Activated T-cell treated with anti-CD3 and anti-CD28 coated beads for 48 hours (primary cell): ENCODE measurements at places on chromosomes 4 and X.

DNA sequence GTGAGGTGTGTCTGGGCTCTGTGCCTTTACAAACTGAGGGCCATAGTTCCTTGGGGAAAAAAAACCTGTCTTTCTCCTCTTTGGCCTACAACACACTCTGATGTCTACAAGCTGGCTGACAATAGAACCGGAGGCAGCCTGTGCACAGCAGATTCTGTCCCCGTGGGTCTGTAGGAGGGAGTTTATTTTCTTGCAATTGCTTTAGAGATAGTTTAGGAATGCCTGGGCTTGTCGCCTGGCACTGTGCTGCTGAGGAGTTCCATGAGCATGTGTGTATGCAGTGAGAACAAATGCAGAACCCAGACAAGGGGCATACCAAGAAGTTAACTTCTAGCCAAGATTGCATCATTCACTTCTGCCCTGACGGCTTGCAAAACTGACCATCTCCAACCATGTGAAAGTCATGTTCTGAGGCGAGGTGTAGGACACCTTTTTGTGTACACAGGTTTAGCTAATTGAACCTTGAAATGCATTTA lies 54.1 kb downstream of the CCNI start:
- DNase-seq: no peak

DNA sequence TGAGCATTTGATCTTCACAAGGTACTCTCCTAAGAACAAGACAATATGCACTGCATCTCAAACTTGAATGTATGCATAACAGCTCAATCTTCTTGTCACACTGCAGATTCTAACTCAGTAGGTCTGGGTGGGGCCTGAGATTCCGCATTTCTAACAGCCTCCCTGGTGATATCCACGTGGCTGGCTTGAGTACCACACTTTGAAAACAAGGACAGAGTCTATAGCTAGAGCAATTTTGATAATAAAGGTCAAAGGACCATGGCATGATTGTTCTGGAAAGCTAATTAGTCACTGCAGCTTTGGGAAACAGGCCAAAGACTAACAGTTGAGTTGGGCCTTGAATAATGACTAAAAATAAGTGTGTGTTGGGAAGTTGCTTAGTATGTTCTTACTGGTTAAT lies 213.3 kb downstream of the GBA3 start:
- DNase-seq: no peak

DNA sequence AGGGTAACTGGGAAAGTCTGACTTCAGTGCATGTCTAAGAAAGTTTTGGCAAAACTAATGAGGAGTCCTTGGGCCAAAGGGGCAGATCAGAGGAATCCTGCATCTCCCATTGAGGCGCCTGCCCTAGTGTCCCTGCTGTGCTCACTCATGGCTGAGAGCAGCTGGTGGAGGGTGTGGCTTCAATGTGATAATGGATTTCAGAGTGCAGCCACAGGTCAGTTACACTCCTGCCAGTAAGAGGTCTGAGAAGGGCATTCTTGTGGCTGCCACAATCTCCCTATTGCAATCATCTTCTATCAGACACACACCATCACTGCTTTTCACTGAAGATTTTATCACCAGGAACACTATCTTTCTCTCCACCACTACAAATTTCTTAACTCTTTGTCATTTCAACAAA lies 457.1 kb downstream of the MID1IP1 start:
- DNase-seq: no peak

GRCh38 chr4:8837181-8837841 lies 34.3 kb downstream of the HMX1 start:
- no peak for DNase-seq

DNA sequence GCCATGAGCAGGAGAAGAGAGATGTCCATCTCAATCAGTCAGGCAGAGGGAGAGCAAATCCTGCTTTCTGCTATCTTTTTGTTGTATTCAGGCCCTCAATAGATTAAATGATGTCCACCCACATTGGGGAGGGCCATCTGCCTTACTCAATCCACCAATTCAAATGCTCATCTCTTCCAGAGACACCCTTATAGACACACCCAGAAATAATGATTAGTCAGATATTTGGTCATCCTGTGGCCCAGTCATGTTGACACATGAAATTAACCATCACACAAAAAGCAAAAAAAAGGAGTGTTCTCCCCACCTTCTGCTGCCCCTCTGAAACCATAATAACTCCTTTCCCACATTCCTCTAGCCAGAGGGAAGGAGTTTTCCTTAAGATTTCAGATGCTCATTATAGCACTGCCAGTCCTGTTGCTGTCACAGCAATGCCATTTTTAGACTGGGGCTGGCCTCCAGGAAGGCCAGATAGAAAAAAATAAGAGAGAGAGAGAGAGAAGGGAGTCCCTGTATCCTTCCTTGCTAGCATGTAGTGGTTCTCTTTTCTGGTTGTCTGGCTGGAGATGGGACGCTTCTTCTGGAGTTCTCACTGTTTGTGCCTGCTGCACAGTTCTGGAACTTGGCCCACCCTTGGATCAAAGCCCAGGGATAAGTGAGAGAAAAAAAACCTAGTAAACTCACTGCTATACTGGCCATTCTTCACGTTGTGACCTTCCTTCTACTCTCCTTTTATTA lies 177.7 kb downstream of the RBM46 start:
- no peak for DNase-seq

DNA sequence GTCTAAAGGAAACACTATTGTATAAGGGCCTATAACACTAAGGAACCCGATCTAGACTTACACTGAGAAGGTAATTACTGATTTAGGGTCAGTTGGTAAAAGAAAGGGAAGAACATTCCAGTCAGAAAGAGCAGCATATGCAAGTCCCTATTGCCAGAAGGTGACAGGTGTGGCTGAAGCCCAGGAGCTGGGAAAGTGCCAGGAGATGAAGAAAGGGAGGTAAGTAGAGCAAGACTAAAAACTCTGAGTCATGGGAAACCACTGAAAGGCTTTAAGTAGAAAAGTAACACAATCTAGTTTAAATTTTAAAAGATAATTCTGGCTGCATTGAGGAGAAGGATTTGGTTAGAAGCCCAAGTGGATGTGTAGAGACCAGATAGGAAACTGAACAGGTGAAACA lies 77.7 kb upstream of the INTU start:
- no peak for DNase-seq

- no peak for DNase-seq
Observed at GRCh38 chrX:102650903-102651241, 411 bp upstream of the GPRASP1 start.

- DNase-seq: no peak
Observed at GRCh38 chrX:103932133-103932532, 30.3 kb upstream of the TMSB15B start.

DNA sequence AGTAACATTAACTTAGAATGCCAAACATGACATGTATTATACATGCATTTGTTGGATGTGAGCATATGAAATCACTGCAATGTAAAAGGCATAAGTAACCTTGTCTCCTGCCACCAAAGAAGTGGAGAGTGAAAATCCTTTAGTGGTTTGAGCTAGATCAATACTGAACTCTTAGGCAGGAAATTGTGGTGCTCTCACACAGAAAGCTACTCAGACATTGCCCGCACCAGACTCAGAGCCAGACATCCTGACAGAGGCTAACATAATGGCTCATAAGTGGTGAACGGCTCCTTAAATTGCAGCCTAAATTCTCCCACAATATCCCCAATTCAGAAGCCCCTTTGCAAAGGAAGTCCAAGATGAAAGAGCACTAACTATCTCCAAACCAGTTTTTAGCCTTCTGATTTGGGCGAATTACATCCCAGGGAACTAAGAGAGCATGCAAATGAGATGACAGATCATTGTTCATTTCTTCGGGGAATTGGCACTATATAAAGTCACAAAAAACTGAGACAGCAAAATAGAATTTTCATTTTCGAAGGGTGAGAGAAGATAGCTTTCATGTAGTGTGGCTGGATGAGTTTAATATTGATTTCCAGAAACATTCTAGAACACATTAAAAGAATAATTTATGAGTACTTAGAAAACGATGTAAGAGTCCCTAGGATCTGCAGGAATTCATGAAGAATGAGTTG lies 233.6 kb upstream of the RPS6KA3 start:
- DNase-seq: no peak

GRCh38 chrX:81957900-81958545 lies 756.1 kb downstream of the SH3BGRL start:
- no peak for DNase-seq

- DNase-seq: no peak
Observed at GRCh38 chrX:15465347-15465746, 27.8 kb downstream of the PIR start.

DNA sequence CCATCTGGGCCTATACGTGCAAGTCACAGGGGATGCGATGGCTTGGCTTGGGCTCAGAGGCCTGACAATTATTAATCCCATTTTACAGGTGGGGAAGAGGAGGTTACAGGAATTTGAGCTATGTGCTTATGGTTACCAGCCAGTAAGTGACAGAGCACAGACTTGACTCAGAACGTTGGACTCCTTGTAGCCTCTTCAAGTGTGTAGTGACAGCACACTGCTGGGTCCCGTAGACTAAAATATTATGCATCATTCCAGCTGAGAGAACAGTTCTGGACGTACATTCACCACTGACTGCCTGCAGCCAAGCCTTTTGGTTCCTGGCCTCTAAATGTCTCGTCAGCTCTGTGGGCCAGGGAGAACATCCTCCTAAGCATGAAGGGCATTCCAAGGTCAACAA lies 314.5 kb downstream of the GPAT3 start:
- DNase-seq: no peak

DNA sequence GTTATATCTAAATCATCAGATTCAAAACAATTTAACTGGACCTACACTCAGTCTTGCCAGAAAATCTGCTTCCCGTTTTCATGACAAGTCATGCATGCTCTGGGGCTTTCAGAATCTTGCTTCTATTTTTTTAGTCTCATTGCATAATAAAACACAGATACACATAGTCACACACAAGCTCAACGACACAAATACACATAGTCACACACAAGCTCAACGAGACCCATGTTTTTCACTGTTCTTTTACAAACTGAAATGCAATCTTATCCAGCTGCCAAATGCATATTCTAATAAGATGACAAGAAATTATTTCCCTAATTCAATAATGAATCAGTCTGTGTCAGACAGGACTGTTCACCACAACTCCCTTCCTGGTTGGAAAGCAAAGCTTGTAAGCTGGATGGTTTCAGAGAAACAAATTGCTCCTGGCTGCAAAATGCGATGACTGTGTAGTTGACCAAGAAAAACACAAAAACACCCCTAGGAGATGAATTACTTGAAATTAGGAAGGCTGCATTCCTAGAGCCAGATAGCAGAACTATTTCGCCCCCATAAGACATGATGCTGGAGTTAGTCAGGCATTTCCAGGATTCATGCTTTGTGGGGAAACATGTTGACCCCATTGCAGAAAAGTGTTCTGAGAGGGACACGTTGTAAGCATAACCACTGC lies 208.7 kb downstream of the CHIC2 start:
- no peak for DNase-seq

- DNase-seq: no peak
Observed at GRCh38 chr4:139311909-139312308, 9.6 kb upstream of the NDUFC1 start.

GRCh38 chrX:122422547-122422946 lies 761.5 kb upstream of the GRIA3 start:
- DNase-seq: no peak

DNA sequence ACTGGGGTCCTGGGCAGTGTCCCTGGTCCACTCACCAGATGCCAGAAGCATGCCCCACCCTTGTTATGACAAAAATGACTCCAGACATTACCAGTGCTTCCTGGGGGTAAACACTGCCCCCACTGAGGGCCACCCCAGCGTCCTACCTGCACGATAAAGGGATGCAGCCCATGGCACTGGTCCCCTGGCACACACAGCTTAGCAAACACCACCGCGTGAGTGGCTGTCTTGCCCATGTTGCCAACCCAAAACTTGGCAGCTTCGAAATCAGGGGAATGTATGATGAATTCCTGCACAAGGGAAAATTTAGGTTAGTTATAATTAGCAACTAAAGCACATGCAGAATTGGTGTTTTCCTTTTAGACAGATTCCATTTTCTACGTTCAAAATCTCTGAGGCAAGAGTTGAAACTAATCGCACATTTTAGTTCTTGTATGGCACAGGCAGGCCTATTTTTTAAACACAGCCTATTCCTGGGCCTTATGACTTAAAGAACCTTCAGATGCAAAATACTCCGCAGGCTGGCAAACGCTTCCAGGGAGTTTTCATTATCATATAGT lies 30.4 kb downstream of the ACOX3 start:
- no peak for DNase-seq

DNA sequence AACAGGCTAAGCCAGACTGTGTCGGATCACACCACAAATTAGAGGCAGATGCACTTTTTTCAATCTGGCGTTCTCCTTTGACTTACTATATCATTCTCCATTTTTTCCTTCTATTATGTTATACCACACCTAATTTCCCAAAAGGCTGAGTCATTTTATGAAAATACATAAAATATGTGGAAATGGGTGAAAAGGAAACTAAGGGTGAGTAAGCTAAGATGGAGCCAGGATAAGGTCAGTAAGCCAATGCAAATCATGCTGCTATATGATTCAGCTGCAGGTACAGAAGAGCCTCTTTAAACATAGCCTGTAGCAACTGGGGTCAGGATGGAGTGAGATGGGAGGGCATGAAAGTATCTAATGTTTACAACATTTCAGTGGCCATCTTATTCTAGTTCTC lies 94.0 kb upstream of the TEX13A start:
- DNase-seq: no peak

- DNase-seq: no peak
Observed at GRCh38 chrX:34624416-34624815, 32.7 kb downstream of the TMEM47 start.

DNA sequence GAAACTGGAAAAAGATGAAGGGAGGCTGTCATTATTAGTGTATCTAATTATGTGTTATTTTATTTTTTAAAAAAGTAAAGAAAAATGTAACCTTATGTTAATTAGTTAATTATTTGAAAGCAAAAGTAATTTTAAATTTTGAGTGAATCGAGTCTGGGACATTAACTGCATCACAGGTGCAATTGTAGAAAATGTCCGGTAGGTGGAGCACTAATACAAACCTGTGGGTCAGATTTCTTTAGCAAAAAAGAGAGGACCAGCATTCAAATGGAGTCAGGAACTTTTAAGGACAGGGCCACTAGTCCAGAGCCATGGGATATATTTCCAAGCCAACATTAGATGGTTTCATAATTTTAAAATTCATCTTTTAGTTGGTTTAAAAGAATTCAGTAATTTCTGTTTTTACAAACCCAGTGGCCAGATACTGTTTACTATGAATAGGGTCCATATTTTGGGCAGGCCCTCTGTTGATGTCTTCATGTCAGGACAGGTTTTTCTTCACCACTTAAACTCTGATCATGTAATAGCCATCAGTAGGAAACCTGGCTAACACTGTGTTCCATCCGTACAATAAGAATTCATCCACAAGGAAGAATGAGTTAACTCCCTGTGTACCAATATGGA lies 27.2 kb downstream of the BST1 start:
- DNase-seq: no peak

DNA sequence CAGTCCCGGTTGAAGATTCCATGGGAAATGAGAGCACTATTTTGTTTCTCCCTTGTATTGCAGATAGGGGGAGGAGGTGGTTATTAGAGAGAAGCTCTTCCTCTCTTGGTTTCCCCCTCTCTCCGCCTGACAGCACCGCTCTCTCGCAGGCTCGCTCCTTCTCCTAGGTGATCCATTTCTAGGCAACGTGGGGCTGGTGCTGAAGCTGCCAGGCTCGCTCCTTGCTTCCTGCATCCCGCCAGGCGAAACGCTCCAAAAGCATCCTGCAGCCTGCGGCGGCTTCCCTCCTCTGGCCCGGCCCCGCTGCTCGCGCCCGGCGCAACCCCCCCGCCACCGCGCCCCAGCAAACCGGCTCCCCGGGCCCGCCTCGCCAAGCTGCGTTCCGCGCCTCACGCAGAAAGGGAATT lies at the start of gene GRID2:
GRID2 (plus strand) TSS at position 346 of the 407 bp plus-strand sequence.
- DNase-seq: no peak

- DNase-seq: no peak
Observed at GRCh38 chrX:65551086-65551485, 16.5 kb upstream of the LAS1L start.

GRCh38 chr4:87525636-87526295 lies 3.4 kb downstream of the SPARCL1 start:
- no peak for DNase-seq
